GM18507 (cell line): ENCODE measurements at places on chromosomes 12 and 14.

DNA sequence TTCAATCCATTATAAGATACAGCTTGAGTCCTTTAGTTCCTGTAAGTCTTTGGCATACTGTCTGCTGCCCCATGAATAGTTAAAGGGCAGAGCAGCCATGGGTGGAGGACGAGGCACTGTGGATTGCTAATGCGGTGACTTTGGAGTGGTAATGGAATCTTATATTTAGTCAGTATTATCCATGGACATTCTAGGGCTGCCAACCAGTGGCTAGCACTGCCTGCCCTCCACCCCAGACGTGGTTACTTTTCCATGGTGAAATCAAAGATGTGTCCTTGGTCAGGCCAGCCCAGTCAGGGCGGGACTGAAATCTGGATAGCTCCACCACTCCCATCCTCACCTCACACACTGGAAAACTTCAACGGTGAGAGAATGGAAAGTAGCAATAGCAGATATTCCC is 2.3 kb downstream of the TTC9 start:
- no peak for DNase-seq

DNA sequence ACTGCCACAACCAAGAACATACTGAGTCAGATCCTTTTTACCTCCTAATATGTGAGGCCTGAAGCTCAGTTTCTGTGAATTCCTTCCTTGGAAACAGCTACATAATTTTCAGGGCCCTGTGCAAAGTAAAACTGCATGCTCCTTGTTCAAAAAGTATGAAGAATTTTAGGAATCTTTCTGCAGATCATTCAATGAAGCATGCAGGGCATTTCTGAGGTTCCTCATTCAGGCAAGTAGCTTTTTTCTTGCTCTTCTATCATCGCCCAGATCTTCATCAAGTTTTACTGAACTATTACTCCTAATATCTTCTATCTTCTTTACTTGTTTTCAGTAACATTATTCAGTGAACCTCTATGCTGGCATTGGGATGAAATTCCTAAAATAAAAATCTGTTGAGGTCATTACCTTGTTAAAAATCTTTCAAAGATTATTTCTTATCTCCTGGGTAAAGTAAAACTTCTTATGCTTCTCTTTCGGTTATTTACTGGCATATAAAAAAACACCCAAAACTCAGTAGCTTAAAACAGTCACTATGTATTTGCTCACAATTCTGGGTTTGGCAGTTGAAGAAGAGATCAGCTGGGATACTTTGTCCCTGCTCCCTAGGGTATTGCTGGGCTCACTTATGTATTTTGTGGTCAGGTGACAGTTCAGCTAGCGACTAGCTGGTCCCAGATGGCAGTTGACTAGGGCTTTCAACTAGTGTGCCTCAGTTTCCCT is 42.6 kb upstream of the KRR1 start:
- DNase-seq: no peak

- DNase-seq: no peak
These were observed 1.5 kb downstream of the IRF2BPL start for GRCh38 chr14:77026930-77027537.

- DNase-seq: no peak
These were observed 125.3 kb upstream of the HIF1A start for GRCh38 chr14:61569812-61570548.

GRCh38 chr14:58822856-58823255 is 185.1 kb downstream of the DACT1 start:
- no peak for DNase-seq

DNA sequence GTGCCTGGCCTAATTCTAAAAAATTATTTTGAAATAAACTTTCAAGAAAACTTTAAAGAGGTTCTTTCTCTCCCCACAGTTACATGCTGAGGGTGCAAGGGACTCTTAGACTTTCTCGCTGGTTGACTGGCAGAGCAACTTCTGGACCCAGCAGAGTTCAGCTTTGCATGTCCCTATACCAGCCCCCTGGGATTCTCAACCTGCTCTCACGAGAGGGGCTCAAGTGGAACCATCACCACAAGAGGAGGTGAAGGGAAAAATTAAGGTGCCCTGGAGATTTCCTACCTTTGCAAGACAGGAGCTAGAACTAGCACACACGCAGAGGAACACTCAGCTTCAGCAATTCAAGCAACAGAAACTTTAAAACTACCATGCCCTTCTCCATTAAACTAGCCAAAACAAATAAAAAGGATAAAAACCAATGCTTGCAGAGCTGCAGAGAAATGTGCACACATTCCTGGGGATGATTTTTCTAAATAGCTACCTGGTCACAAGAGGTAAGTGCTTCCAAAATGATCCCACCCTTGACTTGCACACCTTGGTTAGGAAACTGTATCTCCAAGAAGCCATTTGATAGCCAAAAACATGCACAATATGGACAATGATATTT is 2.5 kb downstream of the HVCN1 start:
- no peak for DNase-seq

DNA sequence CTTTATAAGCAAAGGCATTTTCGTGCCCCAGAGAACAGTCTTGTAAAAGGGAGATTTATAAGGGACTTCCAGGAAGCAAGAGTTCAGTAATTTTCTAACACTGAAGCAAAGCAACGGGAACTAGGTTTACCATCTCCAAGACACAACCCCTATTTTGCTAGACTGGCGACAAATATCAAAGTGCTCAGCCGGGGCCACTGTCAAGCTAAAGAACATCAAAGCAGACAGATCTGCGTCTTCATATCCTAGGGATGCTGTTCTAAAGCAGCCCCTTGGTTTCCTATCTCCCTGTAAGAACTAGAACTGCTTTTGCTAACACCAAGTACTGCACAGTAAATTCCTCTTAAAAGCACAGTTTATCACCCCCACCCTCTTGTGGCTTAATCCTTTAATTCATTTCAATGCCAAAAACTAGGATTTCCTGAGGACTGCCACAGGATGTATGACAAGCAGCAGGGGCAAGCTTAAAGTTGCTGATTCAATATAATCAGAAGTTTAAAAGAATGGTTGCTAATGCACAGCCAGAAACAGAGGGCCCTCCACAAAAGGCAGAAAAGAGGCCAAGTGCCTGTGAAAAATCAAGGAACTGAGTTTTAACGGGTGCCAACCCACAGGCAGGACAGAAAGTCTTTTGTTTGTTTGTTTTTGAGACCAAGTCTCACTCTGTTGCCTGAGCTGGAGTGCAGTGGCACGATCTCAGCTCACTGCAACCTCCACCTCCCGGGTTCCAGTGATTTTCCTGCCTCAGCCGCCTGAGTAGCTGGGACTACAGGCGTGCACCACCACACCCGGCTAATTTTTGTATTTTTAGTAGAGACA is 44.0 kb upstream of the ISM2 start:
- DNase-seq: no peak

DNA sequence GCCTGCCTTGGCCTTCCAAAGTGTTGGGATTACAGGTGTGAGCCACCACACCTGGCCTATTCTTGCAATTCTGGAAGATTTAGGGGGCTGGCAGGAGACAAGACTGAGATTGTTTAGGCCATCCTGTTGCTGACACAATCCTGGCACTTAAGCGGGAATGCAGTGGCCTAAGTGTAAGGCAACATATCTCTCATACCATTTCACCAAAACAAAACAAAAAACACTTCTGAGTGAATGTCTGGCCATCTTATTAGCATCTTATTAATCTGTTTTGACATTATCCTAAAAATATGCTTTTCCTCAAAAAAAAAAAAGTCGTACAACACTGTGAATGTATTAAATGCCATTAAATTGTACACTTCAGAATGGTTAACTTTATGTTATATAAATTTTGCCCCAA is 67.6 kb downstream of the DENND5B start:
- no peak for DNase-seq

DNA sequence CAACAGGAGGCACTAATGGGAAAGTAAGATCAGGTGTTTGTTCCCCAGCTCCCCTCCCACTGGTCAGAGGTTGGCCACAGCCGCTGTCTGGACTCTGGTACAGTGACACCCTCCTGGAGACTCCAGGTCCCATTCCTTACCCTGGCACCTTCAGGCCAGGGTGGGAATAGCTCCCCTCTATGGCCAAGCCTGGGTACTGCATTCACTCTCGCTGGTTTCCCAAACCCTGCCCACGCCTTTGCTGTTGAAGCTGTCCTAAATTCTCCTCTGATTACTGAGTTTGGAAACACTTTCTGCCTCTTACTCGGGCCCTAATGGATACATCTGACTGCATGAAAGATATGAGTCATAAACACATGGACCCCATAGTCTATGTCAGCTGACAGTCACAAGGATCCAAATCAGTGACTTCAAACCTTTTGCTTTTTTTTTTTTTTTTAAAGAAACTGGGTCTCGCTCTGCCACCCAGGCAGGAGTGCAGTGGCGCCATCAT is 17.9 kb downstream of the HRK start:
- no peak for DNase-seq

DNA sequence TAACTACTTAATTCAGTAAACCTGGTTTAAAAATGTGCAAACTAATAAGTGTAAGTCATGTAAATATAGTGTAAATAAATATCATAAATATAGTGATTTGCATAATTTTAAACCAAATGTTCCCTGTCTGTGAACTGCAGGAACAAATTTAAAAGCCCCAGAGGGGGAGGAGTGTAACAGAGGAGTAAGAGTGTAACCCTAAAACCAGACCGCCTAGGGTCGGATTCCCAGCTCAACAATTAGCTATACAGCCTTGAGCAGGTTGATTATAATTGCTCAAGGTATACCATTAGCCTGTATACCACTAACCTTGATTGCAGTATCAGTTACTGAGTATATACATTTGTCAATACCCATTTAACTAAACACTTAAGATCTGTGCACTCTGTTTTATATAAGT is 218.4 kb downstream of the ADAMTS20 start:
- DNase-seq: no peak

DNA sequence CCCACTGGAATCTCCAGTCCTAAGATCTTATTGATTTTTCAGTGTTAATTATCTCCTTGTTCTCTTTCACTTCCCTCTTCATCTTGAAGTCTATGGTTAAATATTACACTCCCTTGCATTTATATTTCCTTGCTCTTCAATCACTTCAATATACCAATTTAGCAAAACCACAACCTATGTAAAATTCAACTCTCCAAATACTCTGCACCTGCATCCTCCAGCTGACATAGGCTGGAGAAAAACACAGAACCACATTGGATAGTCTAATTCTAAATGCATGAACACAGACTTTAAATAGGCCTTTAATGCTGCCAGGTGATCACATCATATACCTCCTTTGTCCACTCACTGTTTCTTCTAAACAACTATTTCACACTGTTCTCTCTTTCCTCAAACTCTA is 253.8 kb upstream of the GARIN6 start:
- no peak for DNase-seq

- DNase-seq: no peak
These were observed 39.4 kb upstream of the FBRSL1 start for GRCh38 chr12:132450418-132451171.

GRCh38 chr14:85619851-85620250 is 89.9 kb downstream of the FLRT2 start:
- no peak for DNase-seq

DNA sequence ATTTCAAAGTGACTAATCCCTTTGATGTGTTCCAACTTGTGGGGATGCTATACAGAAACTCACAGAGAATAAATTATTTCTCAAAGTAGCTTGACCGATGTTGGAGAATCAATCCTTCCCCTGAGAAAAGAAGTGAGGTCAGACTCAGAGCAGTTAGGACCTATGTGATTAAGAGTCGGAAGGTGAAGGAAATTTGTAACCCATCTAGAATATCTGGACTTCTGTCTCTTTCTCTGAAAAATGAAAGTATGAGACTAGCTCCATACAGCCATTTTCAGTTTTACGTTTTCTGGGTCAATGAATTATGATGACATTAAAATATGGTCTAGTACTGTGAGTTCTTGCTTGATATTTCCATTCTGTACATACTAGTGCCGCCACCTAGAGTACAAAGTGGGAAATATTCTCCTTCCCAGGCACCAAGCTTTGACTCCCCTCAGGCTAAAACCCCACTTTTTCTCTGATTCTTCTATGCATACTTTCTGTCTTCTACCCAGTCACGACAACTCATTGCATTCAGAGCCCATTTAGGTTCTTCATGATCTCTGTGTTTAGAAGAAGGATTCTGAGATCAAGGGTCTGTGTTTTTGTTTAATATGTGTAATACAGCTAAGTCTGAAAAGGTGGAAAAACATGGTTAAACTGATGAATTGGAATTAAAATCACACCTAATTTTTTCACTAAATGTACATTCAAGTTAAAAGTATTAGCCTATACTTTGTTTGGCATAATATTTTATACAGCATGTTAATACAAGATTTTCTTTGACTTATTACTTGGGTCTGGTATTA is 6.9 kb upstream of the NTS start:
- no peak for DNase-seq

- no peak for DNase-seq
These were observed 25.7 kb upstream of the SLC16A7 start for GRCh38 chr12:59570145-59570544.

DNA sequence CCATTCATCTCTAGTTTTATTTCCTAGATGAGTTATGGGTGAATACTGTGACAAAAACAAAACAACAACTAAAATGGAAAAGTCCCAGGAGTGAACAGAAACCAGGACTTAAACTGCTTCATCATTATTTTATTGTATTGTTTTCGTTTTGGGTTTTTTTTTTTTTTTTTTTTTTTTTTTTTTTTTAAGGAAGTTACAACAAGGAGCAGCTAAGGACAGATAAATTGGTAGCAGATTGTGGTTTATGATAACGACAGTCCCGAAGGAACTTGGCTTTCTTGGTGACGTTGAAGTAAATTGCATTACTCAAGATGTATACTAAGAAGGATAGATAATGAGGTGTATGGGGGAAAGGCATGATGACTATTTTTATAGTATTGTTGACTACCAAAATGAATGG is 866.3 kb downstream of the NRXN3 start:
- DNase-seq: no peak

GRCh38 chr12:7769999-7770398 is 5.0 kb downstream of the NANOGNB start:
- DNase-seq: no peak

GRCh38 chr14:50943943-50944646 is at the start of gene PYGL:
Gene PYGL (minus strand): TSS chr14:50944483. CDS start chr14:50944403, 80 bp downstream.
- DNase-seq: no peak

- no peak for DNase-seq
These were observed 73.2 kb downstream of the PRKCH start for GRCh38 chr14:61394542-61394941.

DNA sequence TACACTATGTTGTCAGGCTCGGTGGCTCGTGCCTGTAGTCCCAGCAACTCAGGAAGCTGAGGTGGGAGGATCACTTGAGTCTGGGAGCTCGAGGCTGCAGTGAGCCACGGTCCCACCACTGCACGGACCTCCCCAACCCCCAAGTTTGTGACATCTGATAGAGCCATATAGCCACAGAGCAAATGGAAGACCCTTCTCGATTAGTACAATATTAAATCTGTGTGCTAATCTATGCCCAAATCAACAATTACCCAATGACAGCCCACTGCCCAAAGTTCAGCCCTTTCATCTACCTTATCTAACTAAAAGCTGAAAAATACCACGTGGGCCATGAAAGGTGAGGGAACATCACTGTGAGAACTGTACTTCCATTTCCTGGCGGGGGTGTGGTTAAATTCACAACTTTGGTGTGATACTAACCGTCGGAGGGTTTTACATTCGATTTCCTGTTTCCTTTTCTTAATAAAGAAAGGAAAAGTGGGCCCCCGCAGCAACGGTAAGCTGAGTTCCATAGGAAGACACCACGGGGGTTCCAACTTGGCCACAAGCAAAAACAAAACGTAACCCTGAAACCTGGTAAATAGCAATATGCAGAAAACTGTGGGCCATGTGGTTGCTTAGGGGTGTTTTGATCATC is 31.2 kb upstream of the FOS start:
- no peak for DNase-seq

- DNase-seq: no peak
These were observed 224.1 kb downstream of the BCAT1 start for GRCh38 chr12:24724814-24725213.
